ENCODE measurements at places on chromosomes 12 and 14.

DNA sequence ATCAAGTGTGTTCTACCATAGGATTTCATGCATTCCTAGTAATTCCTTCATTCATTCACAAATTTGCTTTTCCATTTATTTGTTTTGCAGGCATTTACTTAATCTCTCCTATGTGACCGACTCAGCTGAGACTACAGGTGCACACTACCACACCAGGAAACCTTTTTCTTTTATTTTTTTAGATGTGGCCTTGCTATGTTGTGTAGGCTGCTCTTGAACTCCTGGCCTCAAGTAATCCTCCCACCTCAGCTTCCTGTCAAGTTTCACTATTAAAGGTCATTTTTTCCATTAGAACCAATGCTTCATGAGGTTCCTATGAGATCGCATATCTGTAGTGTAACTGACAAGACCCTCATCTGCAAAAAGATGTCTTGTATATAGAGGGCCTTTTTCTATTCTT lies 1218.7 kb downstream of the VRK1 start:
- no peak for DNase-seq

DNA sequence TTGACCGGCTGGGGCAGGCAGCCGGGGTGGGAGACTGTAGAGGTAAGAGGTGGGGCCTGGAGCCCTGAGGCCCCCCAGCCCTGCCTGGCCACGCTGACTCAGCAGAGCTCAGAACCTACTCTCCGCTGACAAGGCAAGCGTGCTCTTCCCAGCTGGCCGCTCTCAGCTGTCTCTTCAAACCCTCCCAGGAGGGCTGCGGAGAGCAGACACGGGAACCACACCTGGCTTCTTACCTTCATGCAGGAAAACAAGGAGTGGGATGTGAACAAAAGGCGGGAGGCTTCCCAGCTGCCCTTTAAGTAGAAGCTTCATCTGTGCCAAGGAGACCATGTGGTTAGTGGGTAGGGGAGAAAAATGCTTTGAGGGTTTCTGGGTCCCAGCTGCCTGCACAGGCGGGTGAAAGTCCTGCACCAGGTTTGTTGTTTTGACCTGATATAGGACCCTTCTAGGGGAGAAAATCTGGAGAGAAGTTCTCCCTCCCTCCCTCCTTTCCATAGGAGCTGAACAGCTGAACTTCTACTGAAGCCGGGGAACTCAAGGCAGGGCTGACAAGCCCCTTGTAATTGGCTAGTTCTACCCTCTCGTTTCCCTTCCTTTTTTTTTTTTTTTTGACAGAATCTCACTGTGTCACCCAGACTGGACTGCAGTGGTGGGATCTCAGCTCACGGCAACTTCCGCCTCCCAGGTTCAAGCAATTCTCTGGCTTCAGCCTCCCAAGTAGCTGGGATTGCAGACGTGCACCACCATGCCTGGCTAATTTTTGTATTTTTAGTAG lies 12.8 kb upstream of the TESC start:
- no peak for DNase-seq

DNA sequence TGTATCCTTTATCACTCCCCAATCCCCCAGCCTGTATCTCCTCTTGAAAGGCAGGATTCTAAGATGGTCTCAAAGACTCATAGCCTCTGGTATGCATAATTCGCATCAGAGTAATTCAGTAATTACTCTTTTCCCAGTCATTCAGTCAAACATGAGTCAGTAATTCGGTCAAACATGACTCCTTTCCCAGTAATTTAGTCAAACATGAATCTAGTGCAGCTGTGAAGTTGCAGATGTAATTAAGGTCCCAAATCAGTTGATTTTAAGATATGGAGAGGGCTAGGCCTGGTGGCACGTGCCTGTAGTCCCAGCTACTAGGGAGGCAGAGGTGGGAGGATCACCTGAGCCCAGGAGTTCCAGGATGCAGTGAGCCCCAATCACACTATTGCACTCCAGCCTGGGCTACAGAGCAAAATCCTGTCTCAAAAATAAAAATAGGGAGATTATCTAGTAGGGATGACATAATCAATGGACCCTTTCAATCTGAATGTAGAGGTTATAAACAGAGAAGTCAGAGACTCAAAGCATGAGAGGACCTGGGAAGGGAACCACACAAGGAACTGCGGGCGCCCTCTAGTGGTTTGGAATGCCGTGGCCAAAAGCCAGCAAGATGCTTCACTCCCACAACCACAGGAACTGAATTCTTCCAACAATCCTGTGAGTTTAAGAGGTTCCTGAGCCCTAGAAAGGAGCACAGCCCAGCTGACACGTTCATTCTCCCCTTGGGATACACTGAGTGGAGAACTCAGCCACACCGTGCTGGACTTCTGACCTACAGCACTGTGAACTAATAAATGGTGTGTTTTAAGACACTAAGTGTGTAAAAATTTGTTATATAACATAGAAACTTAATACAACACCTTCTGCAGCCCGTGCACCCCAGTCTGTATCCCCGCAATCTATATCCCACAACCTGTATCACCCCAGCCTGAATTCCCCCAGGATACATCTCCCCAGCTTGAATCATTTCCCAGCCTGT lies 14.3 kb upstream of the ARMH4 start:
- DNase-seq = peak; percentile 74

- DNase-seq = no peak
These were observed 243 bp upstream of the TOMM20L start for GRCh38 chr14:58395562-58395811.

GRCh38 chr14:101961011-101961721 lies 3.2 kb upstream of the DYNC1H1 start:
- DNase-seq = peak; percentile 72

DNA sequence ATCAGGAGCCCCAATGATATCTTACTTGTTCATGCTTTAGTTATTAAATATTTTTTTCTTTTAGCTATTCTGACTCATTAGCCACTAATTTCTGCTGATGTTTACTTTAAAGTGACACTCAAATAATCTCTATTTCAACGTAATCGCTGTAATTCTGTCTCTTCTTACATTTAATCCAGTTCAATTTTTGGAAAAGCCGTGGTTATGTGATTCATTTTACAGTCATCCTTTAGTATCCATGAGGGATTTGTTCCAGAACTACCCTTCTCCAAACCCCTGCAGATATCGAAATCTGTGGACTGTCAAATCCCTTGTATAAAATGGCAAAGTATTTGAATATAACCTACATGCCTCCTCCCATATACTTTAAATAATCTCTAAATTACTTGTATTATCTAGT lies 1103.4 kb downstream of the LRFN5 start:
- DNase-seq = no peak

DNA sequence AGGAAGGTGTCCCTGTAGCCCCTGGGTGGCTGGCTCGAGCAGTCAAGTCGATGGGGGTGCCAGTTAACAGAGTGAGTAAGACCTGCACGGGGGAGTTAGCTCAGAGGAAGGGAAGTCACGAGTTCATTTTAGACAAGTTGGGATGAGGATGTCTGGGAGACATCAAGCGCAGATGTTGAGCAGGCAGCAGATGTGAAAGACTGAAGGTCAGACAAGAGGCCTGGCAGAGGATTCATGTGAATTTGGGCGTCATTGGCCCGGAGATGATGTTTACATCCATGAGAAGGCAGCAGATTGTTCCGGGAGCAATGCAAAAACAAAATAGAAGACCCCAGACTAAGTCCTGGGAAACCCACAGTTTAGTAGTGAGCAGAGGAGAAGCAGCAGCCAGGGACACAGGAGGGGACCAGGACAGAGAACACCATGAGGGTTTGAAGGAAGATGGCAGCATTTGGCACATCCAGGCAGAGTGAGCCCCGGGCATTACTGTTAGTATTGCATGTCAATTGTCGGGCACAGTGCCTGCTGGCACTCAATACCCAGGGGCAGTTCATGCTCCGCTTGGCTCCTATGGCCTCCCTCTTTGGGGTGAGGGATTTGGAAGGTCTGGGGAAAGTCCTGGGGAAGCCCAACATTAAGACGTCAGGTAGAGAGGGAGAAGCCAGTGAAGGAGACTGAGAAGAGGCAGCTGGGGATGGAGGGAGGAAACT lies 15.1 kb downstream of the LTBP2 start:
- DNase-seq = no peak

- DNase-seq = no peak
These were observed 1.1 kb downstream of the LRP6 start for GRCh38 chr12:12265571-12266388.

GRCh38 chr14:95256002-95256775 lies 63.5 kb downstream of the CLMN start:
- no peak for DNase-seq

DNA sequence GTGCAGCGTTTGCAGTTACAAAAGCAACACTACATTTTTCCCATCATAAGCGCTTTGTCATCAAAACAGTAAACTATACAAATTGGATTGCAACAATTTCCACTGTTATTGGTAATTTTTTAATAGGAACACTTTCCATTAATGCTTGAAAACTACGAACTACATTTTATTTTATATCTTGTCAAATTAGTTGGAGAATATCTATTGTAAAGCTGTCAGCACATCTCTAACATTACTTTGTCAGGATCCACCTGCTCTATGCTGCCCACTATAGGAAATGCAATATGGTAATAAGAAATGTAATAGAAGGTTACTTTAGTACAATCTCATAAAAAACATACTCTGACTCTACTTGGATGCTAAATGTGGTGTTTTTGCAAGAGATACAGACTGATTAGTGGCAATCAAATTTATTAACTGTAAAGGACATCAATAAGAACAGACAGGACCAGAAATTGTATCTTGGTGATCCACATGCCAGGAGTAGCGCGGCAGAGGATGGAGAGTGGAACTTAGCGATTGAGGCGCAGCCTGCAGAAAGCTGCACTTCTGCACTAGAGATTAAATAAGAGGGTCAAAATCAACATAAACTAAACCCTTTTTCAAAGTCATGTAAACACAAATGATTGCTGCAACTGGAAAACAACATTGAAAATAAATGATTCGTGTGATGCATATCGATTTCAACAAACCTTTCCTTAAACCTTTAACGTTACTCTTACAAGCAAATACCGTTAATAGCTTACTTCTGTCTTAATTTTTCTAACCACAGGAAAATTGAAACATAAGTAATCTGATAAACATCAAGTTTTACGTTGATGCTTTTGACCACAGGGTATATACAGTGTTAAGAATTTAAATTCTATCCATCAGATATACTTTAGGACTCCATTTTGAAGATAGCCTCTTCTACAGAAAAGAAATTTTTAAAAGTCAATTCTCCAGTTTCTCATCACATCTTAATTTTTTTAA lies 3.6 kb upstream of the ARID2 start:
- DNase-seq = peak; percentile 11

GRCh38 chr12:109815757-109816617 lies 17.2 kb downstream of the TRPV4 start:
- DNase-seq = no peak

DNA sequence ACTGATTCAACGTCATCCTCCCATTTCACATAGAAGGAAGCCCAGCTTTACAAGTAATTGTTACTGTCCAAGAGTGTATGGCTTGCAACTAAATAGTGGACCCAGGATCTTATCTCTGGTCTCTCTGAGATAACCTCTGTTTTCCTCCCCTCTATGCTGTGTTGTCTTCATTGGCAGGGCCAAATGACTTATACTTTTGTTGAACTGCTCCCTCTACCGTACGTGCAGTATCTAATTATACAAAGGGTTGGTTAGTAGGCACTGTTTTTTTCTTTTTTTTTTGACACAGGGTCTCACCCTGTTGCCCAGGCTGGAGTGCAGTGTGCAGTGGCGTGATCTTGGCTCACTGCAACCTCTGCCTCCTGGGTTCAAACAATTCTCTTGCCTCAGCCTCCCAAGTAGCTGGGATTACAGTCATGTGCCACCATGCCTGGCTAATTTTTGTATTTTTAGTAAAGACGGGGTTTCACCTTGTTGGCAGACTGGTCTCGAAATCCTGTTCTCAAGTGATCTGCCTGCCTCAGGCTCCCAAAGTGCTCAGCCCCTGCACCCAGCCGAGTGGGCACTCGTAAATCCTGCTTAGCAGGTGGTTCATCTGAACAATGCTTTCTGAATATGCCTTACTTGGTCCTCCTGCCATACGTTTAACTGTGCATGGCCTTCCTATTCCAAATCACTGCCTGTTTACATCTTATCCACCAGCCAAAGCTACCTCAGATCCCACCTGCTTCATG lies 162.1 kb downstream of the ADCK1 start:
- no peak for DNase-seq

- DNase-seq = no peak
These were observed 6.4 kb downstream of the ACTN1 start for GRCh38 chr14:68972507-68973218.

DNA sequence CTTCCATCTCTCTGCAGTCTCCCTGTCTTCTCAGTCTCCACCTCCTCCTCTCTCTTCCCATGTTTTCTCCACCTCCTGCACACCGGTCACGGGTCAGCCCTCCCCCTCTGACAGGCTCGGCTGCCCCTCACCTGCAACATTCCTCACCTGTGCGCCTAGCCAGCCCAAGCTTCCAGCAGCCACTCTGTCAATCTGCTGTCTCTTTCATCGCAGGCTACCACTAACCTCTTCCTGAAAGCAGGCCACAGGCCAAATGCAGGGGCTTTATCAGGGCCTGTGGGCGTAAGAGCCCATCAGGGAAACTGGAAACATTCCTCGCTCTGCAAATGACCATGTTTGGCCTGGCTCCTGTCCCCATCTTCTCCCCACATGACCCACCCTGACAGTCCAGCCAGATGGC lies 34.5 kb downstream of the CMKLR1 start:
- no peak for DNase-seq

DNA sequence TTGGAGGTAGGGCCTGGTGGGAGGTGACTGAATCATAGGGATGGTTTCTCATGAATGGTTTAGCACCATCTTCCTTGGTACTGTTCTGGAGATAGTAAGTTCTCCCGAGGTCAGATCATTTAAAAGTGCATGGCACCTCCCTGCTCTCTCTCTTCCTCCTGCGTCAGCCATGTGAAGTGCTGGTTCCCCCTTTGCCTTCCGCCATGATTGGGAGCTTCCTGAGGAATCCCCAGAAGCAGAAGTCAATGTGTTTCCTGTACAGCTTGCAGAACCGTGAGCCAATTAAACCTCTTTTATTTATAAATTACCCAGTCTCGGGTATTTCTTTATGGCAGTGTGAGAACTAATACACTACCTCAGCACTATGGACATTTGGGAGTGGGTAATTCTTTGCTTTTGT lies 4.8 kb upstream of the LGMN start:
- DNase-seq = no peak

- DNase-seq = no peak
These were observed 45.8 kb upstream of the BATF start for GRCh38 chr14:75476274-75476995.

- no peak for DNase-seq
These were observed 190.1 kb upstream of the PRMT8 start for GRCh38 chr12:3300833-3301401.

DNA sequence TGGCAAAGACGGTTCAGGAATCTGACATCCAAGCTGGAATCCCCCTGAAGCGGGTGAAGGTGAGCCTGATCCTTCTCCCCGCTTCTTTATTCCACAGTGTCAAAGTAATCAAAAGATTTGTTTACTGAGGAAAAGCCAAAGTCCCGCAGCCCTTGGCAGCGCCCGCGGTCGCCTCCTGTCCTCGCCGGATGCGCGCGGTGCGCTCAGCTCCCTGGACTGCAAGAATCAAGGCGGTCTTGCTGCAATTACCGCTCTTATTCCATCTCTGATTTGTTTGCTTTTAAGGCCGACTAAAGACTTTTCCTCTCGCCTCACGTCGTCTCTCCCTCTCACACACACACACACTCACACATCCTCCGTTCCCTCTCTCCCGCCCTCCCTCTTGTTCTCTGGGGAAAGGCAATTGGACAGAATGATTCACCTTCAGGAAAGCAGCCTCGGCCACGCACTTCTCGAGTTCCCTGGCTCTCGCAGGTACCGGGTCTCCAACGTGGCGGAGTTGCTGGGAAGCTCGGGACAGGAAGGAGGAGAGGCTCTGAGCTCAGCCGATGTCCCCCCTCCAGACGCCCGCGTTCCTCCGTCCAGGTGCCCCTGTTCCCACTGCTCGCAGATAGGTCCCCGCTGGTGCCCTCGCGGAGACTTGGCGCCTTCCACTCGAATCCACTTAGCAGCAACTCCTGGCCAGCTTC lies 68.6 kb upstream of the USP15 start:
- DNase-seq = peak; percentile 8
